NCI-H2171 (cell line): ENCODE measurements at places on chromosomes 7 and 10.

- DNase-seq, result no peak
Measured at GRCh38 chr7:22429386-22429785, 70.6 kb downstream of the STEAP1B start.

DNA sequence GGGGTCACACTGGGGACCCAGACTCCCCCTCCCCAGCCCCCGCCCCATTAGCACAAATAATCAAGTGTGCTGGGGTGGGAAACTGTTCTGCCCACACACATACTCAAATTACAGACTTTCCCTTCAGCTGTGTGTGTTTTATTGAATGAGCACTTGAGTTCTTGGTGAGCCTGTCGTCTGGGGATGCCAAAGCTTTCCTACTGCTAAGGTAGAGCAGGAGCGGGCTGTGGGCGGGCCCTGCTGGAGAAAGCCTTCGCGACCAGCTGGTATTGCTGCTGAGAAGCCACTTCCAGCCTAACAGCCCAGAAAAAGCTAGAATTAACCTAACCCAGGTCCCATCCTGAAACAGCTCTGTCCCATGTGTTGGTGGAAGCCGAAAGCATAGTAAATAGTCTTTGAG lies 87.0 kb upstream of the KMT2E start:
- no peak for DNase-seq

DNA sequence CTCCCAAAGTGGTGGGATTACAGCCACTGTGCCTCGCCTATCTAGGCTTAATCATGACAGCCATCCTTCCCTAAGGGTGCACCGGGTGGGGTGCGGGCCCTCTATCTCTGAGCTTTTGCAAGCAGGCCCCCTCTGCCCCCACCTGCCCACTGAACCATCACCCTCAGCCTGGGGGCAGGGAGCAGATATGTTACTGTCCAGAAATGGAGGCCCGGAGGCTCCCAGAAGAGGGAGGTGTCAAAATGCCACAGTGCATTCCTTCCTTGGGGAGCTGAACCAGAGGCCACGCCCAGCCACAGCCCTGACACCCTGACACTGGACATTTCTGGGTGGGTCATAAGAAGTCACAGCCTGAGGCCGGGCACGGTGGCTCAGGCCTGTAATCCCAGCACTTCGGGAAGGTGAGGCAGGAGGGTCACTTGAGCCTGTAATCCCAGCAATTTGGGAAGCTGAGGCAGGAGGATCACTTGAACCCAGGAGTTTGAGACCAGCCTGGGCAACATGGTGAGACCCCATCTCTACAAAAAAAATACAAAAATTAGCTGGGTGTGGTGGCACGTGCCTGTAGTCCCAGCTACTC lies 129.8 kb upstream of the TNRC18 start:
- DNase-seq, result no peak

GRCh38 chr7:17108049-17108584 lies 190.3 kb upstream of the AHR start:
- no peak for DNase-seq

DNA sequence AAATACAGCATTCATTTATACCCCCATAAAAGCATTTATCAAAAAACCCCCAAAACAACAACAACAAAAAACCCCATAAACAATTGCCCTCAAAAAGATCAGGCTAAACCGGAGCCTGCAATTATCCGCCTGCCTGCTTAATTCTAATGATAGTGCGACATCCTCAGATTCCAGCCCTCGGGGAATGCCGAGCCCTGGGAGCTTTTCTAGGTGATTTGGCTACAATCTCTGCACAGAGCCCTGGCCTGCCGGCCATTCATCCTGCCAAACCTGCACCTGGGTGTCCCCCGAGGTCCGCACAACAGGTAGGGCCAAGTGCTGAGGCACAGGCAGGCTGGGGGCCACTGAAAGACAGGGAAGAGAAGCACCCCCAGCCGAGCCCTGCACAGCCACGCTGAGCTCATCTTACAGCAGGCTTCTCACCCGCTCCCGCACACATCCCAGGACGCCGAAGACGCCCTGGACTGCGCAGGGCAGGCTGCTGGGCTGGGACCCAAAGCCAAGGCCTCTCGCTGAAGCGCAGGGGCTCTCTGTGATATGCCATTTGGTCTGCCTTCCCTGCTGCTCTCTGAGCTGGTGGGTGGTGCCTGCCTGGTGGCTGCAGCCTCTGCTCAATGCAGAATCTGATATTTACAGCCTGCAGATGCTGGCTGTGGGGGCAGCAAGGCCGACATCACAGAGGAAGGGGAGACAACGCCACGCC lies 57.5 kb downstream of the CAMK2B start:
- peak; percentile 20 for DNase-seq

DNA sequence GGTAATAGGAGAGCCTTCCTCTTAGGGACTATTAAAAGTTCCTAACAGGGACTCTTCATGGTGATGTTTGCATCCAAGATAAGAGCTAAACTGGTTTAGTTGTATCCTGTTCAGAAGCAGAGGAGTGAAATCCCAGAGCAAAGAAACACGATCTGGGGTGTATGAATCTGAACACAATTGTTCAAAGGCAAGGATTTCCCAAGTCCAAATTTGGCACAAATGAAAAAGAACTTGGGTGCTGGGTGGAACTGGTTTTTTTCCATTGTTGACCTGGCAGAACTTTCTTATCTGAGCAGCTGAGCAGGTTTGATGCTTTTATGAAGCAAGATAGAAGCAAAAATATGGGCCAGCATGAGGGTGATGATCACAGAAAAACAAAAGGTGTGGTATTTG lies 6.0 kb downstream of the AGFG2 start:
- DNase-seq, result no peak

GRCh38 chr7:158782761-158783401 lies 46.4 kb downstream of the ESYT2 start:
- DNase-seq, result no peak

DNA sequence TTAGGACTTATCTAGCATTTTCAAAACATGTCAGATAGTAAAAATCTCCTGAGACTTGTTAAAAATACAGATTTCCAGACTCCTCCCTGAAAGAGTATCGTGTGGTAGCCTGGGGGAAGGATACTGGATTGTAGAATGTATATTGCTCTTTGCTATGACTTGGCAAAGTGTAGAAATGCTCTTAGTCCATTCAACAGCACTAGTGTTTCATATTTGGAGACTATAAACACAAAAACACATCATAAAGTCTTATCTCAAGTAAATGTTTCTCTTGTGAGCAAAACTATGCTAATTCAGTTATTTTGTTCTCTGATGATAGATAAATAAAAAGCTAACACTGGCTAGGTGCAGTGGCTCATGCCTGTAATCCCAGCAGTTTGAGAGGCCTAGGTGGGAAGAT lies 137.5 kb upstream of the PRPS1L1 start:
- DNase-seq, result no peak

GRCh38 chr10:124974131-124974530 lies 32.2 kb downstream of the ZRANB1 start:
- no peak for DNase-seq

- no peak for DNase-seq
Measured at GRCh38 chr10:114397651-114398145, 6.6 kb downstream of the AFAP1L2 start.

DNA sequence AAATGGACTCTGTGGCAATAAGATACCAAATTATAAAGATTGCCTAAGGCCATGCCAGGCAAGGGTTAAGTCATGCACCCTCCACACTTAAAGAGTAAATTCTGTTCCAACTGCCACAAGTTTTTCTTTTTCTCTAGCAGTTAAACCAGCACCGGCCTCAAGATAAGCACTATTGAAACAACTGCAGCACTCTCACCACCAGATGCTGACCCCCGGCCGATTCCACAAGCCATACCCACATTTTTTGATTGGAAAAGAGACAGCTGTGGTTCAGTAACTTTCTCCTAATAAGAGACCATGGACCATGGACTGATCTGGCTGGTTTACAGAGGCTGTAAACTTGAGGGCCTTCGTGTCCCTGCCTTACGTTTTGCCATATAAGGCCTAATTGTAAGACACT lies 44.9 kb downstream of the GRM8 start:
- no peak for DNase-seq

GRCh38 chr10:103127241-103127640 lies 65.8 kb downstream of the NT5C2 start:
- DNase-seq, result no peak

- DNase-seq, result no peak
Measured at GRCh38 chr10:116995648-116996047, 9.3 kb downstream of the SHTN1 start.

DNA sequence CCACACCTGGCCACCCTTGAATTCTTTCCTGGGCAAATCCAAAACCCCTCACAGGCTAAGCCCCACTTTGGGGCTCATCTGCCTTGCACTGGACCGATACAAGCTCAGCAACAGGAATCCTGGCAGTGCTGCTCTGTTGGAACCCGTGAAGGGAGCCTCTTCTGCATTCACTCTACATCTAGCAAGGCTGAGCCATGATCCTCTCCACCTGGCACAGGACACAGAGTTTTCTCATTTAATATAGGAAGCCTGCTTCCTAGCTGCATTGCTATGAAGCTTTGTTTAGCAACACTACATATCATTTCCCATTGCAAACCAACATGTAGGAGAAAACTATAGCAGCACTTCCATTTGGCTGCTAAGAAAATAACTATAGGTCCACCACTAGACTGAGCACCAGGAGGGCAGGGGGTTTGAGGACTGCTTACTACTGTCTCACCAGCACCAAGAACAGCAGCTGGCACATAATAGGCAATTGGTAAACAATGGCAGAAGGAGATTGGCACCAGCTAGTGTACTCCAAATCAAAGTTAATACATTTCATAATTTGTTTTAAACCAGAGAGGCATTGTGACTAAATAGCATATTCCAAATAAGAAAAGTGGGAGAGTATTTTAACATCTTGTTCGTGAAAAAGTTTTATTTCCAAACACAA lies 56.1 kb downstream of the CPVL start:
- DNase-seq, result no peak

GRCh38 chr7:100095704-100096103 lies 5.5 kb downstream of the MCM7 start:
- no peak for DNase-seq

DNA sequence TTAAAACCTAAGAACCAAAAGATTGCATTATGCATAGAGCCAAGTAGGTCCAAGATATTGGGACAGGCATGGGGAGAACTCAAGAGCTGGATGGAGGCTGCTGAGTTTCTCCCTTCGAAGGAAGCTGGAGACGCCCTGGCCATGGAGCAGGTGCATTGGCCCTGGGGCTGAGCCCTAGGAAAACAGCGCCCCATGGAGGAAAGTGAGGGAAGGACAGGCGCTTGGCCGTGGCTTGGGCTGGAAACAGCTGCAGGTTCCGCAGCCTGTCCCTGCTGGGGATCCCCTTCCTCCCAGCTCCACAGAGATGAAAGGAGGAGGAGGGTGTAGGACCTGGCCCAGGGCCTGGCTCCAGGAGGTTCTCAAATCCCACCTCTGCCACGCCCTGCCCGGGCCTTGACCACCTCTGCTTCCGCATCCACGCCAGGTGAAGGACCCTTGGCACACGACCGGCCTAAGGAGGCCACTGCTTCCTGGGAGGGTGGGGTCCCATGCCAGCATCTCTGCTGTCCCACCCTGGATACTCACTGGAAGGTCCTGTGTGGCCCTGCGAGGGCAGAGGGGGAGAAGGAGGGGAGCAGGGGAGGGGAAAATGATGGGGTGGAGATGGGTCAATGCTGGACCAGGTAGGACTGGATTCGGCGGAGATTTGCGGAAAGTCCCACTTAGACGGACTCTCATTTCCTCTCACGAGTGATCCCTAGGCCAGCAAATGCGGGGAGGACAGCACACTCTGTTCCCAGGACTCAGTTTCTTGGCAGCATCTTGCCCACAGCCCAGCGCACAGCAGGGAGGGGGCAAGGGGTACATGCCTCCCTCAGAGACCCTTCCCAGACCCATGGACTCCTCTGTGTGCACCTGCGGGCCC lies 258.6 kb upstream of the TCERG1L start:
- no peak for DNase-seq

DNA sequence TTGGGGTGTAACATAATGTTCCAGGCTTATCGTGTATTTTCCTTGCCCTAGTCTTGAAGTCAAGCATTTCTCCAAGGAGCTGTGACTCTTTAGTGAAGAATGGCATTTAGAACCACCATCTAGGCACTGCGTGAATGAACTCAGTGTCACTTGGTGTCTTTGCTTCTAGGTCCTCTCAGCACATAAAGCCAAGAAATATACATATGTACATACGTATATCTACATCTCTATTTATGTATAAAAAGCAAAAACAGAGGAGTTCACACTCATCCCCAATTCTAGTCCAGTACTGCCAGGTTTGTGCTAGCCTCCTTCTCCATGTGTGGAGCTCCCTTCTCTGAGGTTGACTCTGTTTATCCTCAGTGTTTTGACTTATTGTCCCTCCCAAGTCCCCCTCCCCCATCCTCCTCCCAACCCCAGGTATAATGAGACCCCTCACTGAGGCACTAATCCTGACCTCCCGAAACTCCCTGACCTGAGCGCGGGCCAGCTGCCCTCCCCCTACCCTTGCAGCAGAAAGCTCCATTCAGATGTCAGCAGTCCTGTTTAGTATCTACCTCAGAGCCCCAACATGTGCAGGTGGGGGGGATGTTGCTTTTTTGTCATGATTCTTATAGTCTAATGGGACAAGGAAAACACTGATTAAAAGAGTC lies 61.5 kb downstream of the GDI2 start:
- no peak for DNase-seq

DNA sequence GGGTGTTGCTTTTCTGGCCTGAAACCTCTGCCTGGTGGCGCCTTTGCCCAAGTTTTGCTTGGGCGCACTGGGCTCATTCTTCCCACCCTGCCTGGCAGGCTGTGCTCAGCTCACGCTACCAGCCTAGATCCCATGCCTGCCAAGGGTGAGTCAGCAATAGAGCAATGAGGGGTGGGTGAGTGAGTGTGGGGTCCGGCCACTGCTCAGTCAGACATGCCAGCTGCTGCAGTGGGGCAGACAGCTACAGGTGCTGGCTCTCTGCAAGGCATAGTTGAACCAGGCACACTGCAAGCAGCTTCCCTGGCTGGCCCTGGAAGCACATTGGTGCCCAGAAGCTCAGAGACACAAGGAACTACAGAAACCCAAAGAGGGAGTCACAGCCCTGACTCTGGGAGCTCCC lies 680.9 kb upstream of the LRRTM3 start:
- DNase-seq, result no peak

GRCh38 chr7:100801833-100802568 lies 25.3 kb downstream of the EPHB4 start:
- DNase-seq, result peak; percentile 58

DNA sequence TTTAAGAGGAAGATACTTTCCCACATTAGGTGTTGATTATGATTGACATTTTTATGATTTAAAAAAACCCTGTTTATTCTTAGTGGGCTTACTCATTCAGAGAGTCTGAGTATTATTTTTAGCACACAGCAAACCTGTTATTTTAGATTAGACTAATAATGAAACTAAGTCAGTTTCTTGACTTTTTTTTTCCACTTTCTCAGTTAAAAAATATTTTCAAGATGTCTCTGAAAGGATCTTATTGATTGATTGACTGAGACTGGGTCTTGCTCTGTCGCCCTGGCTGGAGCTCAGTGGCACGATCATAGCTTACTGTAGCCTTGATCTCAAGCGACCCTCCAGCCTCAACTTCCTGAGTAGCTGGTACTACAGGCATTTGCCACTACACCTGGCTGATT lies 20.4 kb upstream of the INPP5F start:
- DNase-seq, result no peak

GRCh38 chr10:103589074-103589630 lies 95.6 kb downstream of the NEURL1 start:
- DNase-seq, result no peak
